Mucosa of gallbladder (tissue), 1 donor: ENCODE measurements at places on chromosomes 1 and 21. TPM values are rescaled to one million over a fixed set of nuclear protein-coding genes. Genes with fewer than 3 reads are reported as not detected.

Gene ALX3
- total RNA-seq: not detected

Gene LYST
- total RNA-seq: 20.1 TPM

Gene SUCO
- 38.1 TPM for total RNA-seq

Gene CTBS
- 18.5 TPM for total RNA-seq

Gene ASCL5
- 0.12 TPM for total RNA-seq

Gene CLDN14
- total RNA-seq: 1.1 TPM

Gene PRRC2C
- 134 TPM for total RNA-seq

Gene KRTAP19-1
- total RNA-seq: not detected

Gene C1QC
- 217 TPM for total RNA-seq

Gene GRHL3
- total RNA-seq: 1.4 TPM

Gene BARHL2
- total RNA-seq: not detected

Gene MFAP2
- total RNA-seq: 19.8 TPM

Gene OLFML3
- total RNA-seq: 74.8 TPM

Gene MROH7
- 8.0 TPM for total RNA-seq

Gene VANGL1
- total RNA-seq: 11.7 TPM

Gene PPIAL4G
- 0.09 TPM for total RNA-seq

Gene AIM2
- total RNA-seq: 0.86 TPM

Gene PTPN7
- 9.3 TPM for total RNA-seq

Gene CLCNKA
- total RNA-seq: 0.32 TPM

Gene FGR
- total RNA-seq: 7.6 TPM

Gene HSD3B2
- 1.8 TPM for total RNA-seq

Gene ZNF669
- total RNA-seq: 7.0 TPM

Gene AMPD1
- total RNA-seq: not detected

Gene ELAVL4
- total RNA-seq: 0.43 TPM

Gene CLDN19
- 0.06 TPM for total RNA-seq

Gene B3GALT2
- 132 TPM for total RNA-seq

Gene JAM2
- total RNA-seq: 27.4 TPM

Gene VSIG8
- total RNA-seq: not detected

Gene TMEM54
- 372 TPM for total RNA-seq

Gene XKR8
- 10.9 TPM for total RNA-seq

Gene FAM151A
- not detected for total RNA-seq

Gene ADARB1
- total RNA-seq: 32.5 TPM

Gene TEX38
- total RNA-seq: 0.35 TPM

Gene NES
- 26.1 TPM for total RNA-seq
